ENCODE measurements at places on chromosomes 5 and 9.

GRCh38 chr9:75235632-75236031 lies 147.3 kb downstream of the OSTF1 start:
- DNase-seq, result no peak

GRCh38 chr5:164481270-164481669 lies 975.9 kb downstream of the MAT2B start:
- no peak for DNase-seq

GRCh38 chr9:26863074-26863473 lies 29.5 kb downstream of the CAAP1 start:
- DNase-seq, result no peak

DNA sequence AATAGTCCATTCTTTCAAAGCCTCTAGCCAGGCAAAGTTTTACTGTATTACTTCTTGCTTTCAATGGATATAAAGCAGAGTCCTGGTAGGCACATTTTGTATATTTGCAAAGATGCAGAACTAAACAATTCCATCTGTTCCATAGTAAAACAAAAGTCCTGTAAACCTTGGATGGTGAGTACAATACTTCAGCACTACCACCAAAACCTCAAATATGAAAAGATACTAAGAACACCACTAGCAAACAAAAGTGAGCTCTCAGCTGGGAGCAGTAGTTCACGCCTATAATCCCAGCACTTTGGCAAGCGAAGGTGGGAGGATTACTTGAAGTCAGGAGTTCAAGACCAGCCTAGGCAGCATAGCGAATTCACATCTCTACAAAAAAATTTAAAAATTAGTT lies 195.0 kb downstream of the MSX2 start:
- DNase-seq, result no peak

DNA sequence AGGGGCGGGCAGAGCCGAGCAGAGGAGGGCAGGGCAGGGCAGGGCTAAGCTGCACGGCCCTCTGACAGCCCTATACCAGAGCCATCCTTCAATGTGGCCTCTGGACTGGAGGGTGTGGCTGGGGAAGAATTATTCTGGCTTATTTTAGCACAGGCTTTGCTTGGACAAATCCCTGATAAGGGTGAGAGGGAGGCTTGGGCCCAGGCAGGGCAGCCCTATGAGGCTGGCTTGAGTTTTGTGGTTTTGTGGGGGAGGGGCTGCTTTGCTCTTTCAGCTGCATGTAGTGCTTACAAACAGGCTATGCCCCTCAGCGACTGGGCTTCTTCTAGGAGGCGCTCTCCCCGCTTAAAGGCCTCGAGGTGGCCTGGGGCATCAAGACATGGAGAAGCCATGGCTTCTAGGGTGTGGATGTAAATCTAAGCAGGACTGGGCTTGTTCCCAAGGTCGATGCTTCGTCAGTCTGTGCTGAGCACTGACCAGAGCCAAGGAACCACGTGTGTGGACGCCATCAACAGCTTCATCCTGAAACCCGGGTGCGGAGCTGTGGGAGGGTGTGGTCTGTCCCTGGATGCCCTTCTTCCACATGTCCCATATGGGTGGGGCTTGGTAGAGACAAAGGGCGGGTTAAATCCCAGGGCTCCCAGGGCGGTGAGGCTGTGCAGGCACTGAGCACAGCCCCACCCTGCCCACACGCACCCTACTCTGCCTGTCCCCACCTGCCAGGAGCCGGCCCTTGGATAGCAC lies 45.7 kb upstream of the IPPK start:
- DNase-seq, result no peak

DNA sequence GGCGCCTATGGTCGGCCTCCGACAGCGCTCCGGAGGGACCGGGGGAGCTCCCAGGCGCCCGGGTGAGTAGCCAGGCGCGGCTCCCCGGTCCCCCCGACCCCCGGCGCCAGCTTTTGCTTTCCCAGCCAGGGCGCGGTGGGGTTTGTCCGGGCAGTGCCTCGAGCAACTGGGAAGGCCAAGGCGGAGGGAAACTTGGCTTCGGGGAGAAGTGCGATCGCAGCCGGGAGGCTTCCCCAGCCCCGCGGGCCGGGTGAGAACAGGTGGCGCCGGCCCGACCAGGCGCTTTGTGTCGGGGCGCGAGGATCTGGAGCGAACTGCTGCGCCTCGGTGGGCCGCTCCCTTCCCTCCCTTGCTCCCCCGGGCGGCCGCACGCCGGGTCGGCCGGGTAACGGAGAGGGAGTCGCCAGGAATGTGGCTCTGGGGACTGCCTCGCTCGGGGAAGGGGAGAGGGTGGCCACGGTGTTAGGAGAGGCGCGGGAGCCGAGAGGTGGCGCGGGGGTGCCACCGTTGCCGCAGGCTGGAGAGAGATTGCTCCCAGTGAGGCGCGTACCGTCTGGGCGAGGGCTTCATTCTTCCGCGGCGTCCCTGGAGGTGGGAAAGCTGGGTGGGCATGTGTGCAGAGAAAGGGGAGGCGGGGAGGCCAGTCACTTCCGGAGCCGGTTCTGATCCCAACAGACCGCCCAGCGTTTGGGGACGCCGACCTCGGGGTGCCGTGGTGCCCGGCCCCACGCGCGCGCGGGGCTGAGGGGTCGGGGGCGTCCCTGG lies 561 bp downstream of the DAPK1 start:
- no peak for DNase-seq

DNA sequence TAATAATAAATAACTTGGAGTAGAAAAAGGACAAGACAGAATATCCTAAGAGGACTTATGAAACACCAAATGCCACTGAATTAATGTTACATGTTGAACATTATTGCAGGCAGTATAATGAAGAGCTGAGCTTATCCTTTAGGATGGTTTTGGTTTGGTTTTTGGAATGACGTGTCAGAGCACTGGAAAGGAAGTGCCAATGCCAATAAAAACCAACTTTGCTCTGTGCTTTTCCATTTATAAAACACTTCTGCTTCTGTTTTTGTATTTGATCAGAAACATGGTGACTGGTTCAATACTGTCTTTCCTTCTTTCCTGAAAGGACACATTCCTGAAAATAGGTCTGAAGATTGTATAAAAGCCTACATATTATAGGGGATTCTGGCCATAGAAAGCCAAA lies 4.2 kb downstream of the MEGF10 start:
- no peak for DNase-seq

GRCh38 chr9:88725300-88726019 lies 190.5 kb downstream of the NXNL2 start:
- DNase-seq, result no peak

- no peak for DNase-seq
Measured at GRCh38 chr9:2262386-2263071, 247.4 kb downstream of the SMARCA2 start.

- no peak for DNase-seq
Measured at GRCh38 chr5:178535299-178536175, 54.7 kb downstream of the COL23A1 start.

- no peak for DNase-seq
Measured at GRCh38 chr9:14907360-14907685, 2.9 kb downstream of the FREM1 start.

DNA sequence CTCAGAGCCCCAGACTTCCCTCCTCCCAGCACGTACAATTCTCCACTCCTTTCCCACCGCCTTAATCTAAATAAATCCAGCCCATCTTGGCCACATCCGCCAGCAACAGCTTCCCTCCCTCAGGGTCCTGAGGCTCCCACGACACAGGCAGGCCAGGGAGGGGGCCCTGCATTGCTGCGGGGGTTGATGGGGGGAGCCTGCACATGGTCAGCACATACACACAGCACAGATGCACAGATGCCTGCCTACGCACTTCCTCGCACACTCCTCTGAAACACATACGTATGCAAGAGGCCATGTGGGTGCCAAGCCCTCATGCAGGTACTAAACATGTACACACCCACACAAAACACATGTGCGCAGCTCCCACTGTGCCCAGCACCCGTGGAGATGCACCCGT lies 14.8 kb downstream of the PDGFRB start:
- no peak for DNase-seq

DNA sequence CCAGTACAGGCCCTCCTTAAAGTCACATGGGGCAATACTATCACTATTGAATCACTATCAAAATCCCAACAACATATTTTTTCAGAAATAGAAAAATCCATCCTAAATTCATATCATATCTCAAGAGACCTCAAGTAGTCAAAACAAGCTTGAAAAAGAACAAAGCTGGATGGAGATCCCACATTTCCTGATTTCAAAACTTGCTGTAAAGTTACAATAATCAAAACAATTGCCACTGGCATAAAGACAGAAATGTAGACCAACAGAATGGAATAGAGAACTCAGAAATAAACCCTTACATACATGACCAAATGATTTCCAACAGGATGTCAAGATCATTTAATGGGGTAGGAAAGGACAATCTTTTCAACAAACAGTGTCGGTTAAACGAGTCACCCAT lies 41.3 kb upstream of the CDKN2AIPNL start:
- DNase-seq, result no peak

- no peak for DNase-seq
Measured at GRCh38 chr5:82320966-82321365, 42.8 kb upstream of the RPS23 start.

DNA sequence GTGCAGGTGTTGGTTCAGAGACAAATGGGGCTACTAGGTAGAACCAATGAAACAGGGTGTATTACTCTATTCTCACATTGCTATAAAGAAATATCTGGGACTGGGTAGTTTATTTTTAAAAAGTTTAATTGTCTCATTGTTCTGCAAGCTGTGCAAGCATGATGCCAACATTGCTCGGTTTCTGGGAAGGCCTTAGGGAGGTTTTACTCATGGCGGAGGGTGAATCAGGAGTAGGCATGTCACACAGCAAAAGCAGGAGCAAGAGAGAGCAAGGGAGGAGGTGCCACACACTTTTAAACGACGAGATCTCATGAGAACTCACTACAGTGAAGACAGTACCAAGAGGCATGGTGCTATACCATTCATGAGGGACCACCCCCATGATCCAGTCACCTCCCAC lies 134.6 kb downstream of the PIK3R1 start:
- no peak for DNase-seq

GRCh38 chr9:86860006-86860405 lies 87.3 kb downstream of the GAS1 start:
- DNase-seq, result no peak

DNA sequence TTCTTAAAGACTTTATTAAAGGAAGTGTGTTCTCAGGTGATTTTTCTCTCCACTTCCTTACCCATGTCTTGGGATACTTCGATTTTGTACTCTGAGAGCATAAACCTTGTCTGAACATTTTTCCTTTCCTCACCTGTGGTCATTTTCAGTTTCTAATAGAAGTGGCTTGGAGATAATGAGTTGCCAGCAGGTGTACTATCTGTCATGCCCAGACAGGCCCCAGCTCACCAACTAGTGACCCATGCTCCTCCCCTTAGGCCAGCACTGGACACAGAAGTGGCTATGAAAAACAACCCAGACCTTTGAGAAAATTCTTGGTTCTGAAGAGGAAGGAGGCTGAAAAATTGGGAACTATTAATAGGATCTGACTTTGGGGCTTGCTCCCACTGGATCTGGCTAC lies 49.2 kb upstream of the SMIM32 start:
- DNase-seq, result no peak

DNA sequence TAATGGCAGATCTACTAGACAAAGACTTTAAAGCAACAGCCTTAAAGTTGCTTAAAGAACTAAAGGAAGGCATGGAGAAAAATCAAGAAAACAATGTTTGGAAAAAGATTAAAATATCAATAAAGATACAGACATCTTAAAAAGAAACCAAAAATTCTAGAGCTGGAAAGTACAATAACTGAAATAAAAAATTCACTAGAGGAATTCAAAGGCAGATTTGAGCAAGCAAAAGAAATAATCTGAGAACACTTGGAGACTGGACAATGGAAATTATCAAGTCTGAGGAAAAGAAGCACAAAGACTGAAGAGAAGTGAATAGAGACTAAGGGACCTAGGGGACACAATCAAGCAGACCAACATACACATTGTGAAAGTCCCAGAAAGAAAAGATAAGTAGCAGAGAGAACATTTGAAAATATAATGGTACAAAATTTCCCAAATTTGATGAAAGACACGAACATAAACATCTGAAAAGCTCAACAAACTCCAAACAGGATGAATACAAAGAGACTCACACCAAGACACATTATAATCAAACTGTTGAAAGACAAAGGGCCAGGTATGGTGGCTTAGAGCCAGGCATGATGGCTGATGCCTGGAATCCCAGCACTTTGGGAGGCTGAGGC lies 26.3 kb downstream of the SIL1 start:
- no peak for DNase-seq

Data from HTR-8/SVneo (cell line).